Stimulated activated CD4-positive, alpha-beta T cell treated with anti-CD3 and anti-CD28 coated beads, Interleukin-1b, Interleukin-23, amount 100 ng/mL, for 24 hours (primary cell): ENCODE measurements at places on chromosomes 13 and 19.

GRCh38 chr13:27076421-27076820, 95.2 kb downstream of the USP12 start:
- DNase-seq: no peak

DNA sequence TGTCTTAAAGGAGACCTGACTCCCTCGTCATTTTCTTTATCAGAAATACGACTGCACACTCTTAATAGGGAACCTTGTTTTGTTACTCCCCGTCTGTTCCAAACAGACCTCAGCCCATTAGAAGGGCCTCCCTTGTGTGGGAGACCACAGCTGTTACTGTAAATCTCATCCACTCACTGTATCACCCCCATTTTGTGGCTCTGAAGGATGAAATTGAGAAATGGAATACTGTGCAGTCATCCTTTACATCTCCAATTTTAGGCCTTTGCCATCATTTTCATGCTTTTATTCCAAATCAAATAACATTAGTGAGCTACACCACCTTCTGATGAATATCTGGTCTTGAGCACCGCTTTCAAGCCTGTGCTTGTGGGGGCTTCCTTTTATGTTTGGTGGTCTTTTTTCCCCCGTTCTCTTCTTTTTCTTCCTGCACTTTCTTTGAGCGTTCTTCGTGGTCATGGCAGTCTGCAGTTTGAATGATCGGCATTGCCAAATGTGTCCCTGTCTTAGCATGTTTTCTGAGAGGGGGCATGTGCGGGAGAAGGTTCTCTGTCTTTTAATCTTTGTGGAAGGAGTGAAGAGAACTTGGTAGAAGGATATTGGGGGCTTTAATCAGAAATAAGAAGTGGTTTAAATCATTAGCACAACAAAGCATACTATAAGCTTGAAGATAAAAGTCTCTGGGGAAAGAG, 65.8 kb downstream of the GGACT start:
- DNase-seq: no peak

- DNase-seq: no peak
These were observed 176.9 kb downstream of the TBC1D4 start for GRCh38 chr13:75305059-75305458.

GRCh38 chr13:44276061-44276460, 97.6 kb upstream of the SERP2 start:
- DNase-seq: no peak

GRCh38 chr19:36605877-36606478, 865 bp downstream of the ZNF382 start:
- DNase-seq: no peak

GRCh38 chr13:73462241-73462640, 403.4 kb downstream of the KLF5 start:
- DNase-seq: no peak

DNA sequence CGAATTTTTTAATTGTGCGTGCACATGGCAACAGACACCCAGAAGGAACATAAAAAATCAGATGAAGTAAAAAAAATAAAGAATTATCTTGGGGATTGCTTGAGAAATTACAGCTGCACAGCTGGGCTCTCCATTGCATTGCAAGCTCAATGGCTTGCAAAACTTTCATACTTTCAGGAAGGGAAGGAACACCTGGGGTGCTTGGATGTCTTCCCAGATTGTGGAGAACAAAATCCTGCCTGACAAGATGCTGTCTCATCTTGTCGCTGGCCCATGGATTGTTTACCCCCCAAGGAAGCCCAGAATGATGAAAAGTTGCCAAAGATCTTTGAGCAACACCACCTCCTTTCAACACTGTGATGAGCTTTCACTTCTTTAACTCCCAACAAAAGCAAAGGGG, 11.0 kb upstream of the CASP14 start:
- no peak for DNase-seq

- no peak for DNase-seq
These were observed 311.7 kb downstream of the TBC1D4 start for GRCh38 chr13:75170311-75170710.
